ENCODE measurements at places on chromosomes 13 and 19. TPM values are rescaled to one million over a fixed set of nuclear protein-coding genes. Genes with fewer than 3 reads are reported as not detected.

FAAP24 gene
- total RNA-seq, result 9.9 TPM

FAM216B gene
- not detected for total RNA-seq

ZNF763 gene
- total RNA-seq, result 1.3 TPM

GRCh38 chr13:33752597-33752996, 65.4 kb upstream of the RFC3 start:
- no peaks in the 10 kb centered on the region for H3K36me3 ChIP-seq
- H3K4me1 ChIP-seq, result peaks cover 4% of the 10 kb centered on the region
- no peak overlapping the region for H3K4me3 ChIP-seq
- H3K27me3 ChIP-seq, result peaks cover 9% of the 10 kb centered on the region

GRCh38 chr13:40161351-40161810, 505.1 kb downstream of the FOXO1 start:
- no peaks in the 10 kb centered on the region for H3K36me3 ChIP-seq
- H3K4me3 ChIP-seq, result no peak overlapping the region
- peaks cover 50% of the 10 kb centered on the region for H3K4me1 ChIP-seq
- H3K27ac ChIP-seq, result peak overlapping the region; percentile 4

DNA sequence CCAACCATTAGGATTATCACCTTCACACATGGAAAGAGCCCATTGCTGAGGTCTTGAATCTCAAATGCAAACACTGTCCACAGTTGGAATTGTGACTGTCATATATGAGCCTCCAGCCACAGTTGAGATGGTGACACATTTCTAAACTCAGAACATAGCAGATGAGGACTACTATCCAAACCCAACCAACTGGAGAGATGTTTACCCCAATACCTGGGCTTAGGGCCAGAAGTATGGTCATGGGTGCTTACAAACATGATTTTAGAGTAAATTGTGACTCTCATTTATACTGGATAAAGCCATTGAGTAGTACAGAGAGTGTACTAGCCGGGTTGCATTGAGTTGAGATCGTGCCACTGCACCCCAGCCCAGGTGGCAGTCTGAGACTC, 14.0 kb upstream of the ZNF681 start:
- H3K27me3 ChIP-seq, result no peaks in the 10 kb centered on the region
- peaks cover 37% of the 10 kb centered on the region for H3K4me1 ChIP-seq
- peaks cover 25% of the 10 kb centered on the region for H3K36me3 ChIP-seq
- no peak for DNase-seq

- no peaks in the 10 kb centered on the region for H3K27me3 ChIP-seq
- peaks cover 13% of the 10 kb centered on the region for H3K4me1 ChIP-seq
- no peak overlapping the region for H3K27ac ChIP-seq
- H3K4me3 ChIP-seq, result no peak overlapping the region
- peaks cover 11% of the 10 kb centered on the region for H3K36me3 ChIP-seq
- DNase-seq, result peak; percentile 63
Observed at GRCh38 chr19:6476155-6476895, 5.3 kb downstream of the DENND1C start.

DNA sequence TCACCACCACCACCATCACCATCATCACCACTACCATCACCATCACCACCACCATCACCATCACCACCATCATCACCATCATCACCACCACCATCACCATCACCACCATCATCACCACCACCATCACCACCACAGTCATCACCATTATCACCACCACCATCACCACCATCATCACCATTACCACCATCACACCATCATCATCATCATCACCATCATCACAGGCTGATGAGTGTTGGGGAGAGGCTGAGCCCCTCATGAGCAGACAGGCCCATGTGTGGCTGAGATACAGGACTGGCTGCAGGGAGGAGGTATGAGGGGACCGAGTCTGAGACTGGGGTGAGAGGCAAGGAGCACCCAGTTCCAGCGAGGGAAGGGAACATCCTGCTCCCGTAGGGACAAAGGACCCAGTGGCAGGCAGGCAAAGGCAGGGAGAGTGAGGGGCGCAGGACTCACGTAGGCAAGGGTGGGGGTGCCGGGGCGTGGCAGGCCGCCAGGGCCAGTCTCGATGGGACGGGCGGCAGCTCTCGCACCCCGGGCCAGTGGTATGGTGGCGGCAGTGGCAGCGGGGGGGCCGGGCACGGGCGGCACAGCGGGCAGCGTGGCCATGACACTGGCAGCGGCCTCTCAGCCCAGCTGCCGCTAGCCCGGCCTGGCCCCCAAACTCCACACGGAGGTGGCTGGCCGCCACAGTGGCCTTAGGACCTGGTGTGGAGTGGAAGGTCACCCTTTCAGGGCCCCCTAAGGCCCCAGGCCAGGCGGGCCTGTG, 2.7 kb downstream of the NTN5 start:
- H3K27me3 ChIP-seq, result no peaks in the 10 kb centered on the region
- peak overlapping the region; percentile 24 for H3K27ac ChIP-seq
- H3K4me3 ChIP-seq, result no peak overlapping the region
- no peak for DNase-seq
- peaks cover under 1% of the 10 kb centered on the region for H3K4me1 ChIP-seq

DNA sequence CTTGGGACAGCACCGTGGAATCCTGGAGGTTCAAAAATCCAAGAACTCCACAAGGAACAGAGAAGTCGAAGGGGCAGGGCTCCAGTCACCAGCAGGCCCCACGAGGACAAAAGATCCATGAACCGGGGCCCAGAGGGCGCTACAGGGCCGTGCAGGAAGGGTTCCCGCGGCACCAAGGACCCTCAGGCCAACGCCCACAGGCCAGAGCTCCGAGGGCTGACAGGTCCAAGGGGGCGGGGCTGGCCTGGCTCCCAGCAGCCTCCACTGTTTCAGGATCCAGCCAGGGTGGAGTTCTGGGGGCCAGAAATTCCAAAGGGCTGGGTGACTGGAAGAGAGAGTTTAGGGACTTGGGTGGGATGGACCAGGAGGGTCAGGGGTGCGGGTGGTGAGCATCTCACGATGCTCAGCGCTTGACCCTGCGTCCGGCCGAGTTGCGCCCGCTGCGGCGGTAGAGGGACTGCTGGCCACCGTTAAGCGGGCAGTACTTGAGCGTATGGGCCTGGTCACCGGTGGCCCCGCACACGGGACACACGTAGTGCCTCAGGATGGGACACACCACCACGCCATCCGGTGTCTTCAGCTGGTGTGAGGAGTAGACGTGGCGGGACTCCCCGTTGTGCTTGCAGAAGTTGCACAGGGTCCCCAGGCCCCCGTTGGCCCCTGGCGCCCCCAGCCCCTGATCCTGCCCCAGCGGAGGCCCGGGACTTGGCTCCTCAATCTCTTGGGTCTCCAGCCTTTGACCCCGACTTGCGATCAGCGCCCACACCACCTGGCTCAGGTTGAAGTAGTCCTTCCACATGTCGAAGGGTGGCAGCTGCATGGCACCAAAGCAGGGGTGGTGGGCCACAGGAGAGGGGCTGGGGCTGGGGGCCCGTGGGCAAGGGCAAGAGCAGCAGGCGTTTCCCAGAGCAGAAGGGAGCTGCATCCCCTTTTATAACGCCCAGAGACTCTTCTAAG, at the start of gene NANOS2:
TSS of gene NANOS2 (minus strand) at position 905 of the 957 bp plus-strand sequence. CDS start at position 820, 85 bp downstream.
- peak; percentile 15 for DNase-seq
- H3K36me3 ChIP-seq, result no peaks in the 10 kb centered on the region
- peaks cover 33% of the 10 kb centered on the region for H3K27me3 ChIP-seq

- H3K27ac ChIP-seq, result no peak overlapping the region
- H3K36me3 ChIP-seq, result peaks cover 2% of the 10 kb centered on the region
- no peaks in the 10 kb centered on the region for H3K27me3 ChIP-seq
- no peak overlapping the region for H3K4me3 ChIP-seq
- no peaks in the 10 kb centered on the region for H3K4me1 ChIP-seq
Observed at GRCh38 chr19:14181906-14182305, 24.1 kb downstream of the ADGRL1 start.

- H3K27ac ChIP-seq, result no peak overlapping the region
- H3K27me3 ChIP-seq, result peaks cover 62% of the 10 kb centered on the region
- DNase-seq, result peak; percentile 77
- H3K36me3 ChIP-seq, result peaks cover 1% of the 10 kb centered on the region
- peak overlapping the region; percentile 68 for H3K4me3 ChIP-seq
Observed at GRCh38 chr13:99980201-99980823, 1.3 kb upstream of the ZIC2 start.

DNA sequence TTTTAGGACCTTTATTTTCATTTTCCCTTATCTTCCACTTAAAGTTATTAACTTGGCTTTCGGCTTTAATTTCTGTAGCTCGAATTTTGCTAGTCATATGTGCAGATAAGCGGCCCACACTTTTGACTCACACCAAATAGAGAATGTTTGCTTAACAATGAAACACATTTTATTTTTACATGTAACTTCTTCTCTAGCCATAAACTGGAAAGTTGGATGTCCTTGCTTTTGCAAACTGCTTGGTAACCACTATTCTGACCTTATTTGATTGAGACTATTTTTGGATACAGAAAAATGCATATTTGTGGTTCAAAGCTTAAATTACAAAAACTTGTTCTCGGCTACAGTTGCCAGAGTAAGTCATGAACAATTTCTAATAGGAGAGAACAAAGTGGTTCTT, 600.0 kb downstream of the KCTD12 start:
- no peaks in the 10 kb centered on the region for H3K4me1 ChIP-seq
- H3K4me3 ChIP-seq, result no peak overlapping the region
- H3K27ac ChIP-seq, result no peak overlapping the region
- DNase-seq, result no peak
- H3K27me3 ChIP-seq, result no peaks in the 10 kb centered on the region

Measured in activated T-cell treated with anti-CD3 and anti-CD28 coated beads, Interleukin-2, amount 50 U/mL, for 72 hours (primary cell).